Epithelial cell of alveolus of lung (primary cell): ENCODE measurements at places on chromosomes 4 and X. TPM values are rescaled to one million over a fixed set of nuclear protein-coding genes. Genes with fewer than 3 reads are reported as not detected.

The IL1RAPL2 gene
- total RNA-seq, result 1.6 TPM in 1 of 2 replicates, not detected in the other

The MAGEE2 gene
- not detected in 2 replicates for total RNA-seq

The ADRA2C gene
- not detected in 2 replicates for total RNA-seq

The TMEM31 gene
- total RNA-seq, result not detected in 2 replicates

The ENPP6 gene
- under 0.01 and 0.13 TPM in 2 replicates for total RNA-seq

The PCDH19 gene
- total RNA-seq, result under 0.01 TPM in 2 replicates

The MAML3 gene
- total RNA-seq, result 1.9 and 8.0 TPM in 2 replicates

The ZFP92 gene
- 0.32 and 0.39 TPM in 2 replicates for total RNA-seq
